ENCODE measurements at places on chromosomes 4 and X.

- DNase-seq = no peak
Measured at GRCh38 chr4:168139336-168139735, 47.0 kb downstream of the ANXA10 start.

DNA sequence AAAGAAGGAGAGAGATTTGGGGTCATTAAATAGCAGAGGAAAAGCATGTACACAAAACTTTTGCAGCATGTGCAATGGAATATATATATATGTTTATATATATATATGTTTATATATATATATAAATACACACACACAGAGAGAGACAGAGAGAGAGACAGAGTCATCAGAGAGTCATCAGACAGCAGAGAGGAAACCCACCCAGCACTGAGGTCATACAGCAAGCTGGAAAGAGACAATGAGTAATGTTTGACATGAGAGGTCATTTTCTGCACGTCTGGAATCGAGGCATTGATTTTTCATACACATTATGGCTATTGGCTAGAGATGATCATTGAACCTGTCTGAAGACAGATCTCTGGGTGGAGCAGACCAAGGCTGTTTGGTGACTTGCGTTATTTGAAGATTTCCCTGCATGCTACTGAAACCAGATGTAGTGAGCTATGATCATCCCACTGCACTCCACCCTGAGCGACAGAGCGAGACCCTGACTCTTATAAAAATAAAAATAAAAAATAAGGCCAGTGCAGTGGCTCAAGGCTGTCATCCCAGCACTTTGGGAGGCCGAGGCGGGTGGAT lies 48.8 kb upstream of the SHOX start:
- DNase-seq = no peak

DNA sequence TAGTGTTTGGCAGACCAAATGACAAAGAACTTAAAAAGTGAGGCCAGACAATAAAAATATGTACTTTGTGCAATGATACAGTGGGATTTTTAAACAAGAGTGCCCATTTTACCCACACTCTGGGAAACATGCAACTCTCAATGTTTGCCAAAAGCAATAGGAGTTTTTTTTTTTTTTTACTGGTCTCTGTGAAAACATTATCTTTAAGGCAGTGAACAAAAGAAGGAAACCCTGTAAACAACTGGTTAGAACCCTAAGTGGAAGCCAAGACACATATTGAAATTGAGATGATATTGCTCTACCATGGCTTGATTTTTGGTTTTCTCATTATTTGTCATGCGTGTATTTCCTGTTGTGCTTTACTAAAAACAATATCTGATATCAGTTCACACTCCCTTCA lies 67.2 kb upstream of the PPP3CA start:
- DNase-seq = no peak

- no peak for DNase-seq
Measured at GRCh38 chr4:171674781-171675180, 138.4 kb upstream of the GALNTL6 start.

DNA sequence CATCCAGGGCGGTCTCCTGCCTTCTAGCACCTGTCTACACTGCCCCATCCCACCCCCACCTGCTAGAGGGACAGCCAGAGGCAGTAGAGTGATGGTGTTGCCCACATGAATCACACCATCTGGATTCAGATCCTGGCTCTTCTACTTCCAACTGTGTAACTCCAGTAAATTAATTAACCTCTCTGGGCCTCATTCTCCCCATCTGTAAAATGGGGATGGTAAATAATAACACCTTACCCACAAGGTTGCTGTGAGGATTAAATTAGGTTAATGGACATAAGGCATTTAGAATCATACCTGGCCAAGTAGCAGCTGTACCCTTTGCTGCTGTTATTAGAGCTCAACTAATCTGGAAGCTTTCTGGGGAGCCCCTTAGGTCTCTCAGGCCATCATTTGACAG lies 149.6 kb upstream of the BCOR start:
- DNase-seq = no peak

- DNase-seq = peak; percentile 0
Measured at GRCh38 chr4:139530833-139531427, 25.1 kb downstream of the SETD7 start.

DNA sequence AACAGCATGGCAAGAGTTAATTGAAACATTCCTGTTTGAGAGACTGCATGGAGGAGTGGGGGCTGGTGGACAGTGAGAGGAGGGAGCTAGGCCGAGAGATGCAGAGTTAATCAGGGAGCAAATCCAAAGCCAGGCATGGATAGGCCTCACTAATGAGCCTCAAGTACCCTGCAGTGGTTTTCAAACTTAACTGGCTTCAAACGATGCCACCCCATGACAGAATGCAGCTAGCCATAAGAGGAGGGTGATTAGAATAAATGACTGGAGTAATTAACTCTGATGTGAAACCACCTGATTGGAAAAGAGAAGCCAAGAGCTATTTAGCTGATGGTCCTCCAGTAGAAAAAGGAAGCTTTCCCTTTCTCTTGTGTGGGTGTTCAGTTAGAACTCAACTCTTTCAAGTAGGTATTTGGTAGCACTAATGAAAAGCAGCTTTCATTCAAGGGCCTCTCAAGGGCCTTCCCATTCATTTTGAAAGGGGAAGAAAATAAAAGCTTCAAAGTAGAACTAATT lies 215.4 kb upstream of the MAB21L2 start:
- peak; percentile 87 for DNase-seq

GRCh38 chrX:22800806-22801205 lies 199.0 kb upstream of the DDX53 start:
- no peak for DNase-seq

DNA sequence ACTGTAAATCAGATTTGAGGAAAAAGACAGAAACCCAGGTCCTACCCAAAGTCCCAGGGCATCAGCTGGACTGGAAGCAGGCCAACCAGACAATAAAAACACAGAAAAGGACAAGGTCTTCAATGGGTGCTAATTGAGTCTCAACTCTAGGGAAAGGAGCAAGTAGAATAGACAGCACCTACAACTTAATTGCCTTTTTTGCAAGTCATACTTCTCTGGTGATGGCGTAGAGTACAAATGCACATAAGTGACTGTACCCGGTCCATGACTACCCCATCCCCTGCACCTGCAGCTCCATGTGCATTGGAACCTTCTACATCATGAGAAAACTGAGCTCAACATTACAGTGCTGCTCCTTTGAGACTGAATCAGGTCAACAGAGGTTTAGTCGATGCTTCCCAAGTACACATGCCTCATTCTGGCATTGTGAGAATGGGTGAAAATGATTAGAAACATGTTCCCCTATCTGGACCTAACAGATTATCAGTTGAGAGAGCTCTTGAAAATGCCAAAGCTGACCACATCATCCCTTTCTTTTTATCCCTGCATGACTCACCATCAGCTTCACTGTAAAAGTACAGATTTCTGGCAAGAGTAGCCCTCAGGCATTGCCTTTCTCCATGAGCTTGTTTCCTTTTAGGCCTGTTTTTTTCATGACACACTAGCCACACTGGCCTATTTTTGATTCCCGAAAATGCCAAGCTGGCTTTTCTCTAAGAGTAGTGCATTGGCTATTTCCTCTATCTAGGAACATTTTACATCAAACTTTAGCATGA lies 298.3 kb downstream of the HS3ST1 start:
- no peak for DNase-seq

DNA sequence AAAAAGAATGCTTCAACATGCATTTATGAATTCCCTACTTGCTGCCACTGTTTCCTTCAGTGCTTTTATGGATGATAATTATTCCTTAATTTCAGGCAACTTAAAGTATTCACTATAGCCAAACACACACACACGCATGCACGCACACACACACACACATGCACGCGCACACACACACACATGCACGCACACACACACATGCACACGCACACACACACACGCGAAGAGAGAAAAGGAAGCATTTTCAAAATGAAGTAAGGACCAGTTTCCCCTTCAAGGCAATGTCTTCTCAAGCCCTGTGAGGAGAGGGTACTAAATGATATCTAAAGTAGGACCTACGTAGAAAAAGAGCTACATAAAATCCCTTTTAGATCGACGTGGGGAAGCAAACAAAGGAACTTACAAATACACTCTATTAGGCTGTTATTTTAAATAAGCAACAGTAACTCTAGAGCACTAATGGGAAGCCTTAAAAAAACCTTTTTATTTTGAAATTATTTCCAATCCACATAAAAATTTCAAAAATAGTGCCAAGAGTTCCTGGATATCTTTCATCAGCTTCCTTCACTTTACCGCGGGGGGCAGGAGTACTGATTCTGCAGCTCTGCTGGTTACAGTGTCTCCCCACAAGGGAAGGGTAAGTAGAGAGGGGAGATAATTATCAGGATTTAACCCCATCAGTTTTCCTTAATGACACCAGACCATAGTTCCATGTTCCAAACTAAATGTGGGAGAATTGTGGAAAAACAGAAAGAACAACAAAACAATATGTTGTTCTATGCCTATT lies 13.7 kb downstream of the IRF2 start:
- no peak for DNase-seq

- DNase-seq = no peak
Measured at GRCh38 chr4:114509340-114509739, 89.3 kb upstream of the UGT8 start.

- DNase-seq = no peak
Measured at GRCh38 chr4:133379681-133380438, 230.8 kb downstream of the PCDH10 start.

GRCh38 chr4:185235843-185236503 lies 26.6 kb downstream of the SNX25 start:
- no peak for DNase-seq

DNA sequence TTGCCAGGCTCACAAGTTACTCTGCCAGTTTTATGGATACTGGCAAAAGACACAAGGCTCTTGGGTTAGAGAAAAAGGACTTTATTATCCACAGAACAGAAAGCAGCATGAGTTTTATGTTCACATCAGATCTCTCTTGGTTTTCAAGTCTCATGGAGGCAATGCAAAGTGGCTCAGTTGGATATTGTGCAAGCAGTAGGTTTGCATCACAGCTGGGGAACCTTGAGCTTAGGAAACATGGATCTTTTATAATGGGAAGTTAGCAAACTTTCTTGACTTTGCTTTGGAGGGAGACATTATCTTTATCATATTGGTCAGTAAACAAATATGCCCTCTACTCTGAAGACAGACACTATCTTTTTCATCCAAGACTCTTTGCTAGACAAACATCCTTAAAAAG lies 109.2 kb upstream of the GRPR start:
- DNase-seq = no peak

DNA sequence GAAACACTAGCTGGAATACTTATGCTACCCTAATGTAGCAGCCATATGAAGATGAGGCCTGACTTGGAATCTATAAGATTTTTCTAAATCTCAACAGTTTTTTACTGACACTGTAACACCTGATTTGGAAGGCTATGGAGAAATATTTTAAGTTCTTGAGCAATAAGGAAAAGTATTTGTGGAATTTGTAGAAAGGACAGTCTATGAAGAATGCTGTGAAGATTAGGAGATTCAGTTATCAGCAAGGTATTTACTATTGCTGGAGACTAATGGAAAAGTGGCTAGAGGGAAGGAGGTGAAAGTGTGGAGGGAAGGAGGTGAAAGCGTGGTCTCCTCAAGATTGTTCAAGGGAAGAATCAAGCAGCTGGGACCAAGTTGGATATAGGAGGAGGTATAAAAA lies 190.0 kb upstream of the EMCN start:
- no peak for DNase-seq

DNA sequence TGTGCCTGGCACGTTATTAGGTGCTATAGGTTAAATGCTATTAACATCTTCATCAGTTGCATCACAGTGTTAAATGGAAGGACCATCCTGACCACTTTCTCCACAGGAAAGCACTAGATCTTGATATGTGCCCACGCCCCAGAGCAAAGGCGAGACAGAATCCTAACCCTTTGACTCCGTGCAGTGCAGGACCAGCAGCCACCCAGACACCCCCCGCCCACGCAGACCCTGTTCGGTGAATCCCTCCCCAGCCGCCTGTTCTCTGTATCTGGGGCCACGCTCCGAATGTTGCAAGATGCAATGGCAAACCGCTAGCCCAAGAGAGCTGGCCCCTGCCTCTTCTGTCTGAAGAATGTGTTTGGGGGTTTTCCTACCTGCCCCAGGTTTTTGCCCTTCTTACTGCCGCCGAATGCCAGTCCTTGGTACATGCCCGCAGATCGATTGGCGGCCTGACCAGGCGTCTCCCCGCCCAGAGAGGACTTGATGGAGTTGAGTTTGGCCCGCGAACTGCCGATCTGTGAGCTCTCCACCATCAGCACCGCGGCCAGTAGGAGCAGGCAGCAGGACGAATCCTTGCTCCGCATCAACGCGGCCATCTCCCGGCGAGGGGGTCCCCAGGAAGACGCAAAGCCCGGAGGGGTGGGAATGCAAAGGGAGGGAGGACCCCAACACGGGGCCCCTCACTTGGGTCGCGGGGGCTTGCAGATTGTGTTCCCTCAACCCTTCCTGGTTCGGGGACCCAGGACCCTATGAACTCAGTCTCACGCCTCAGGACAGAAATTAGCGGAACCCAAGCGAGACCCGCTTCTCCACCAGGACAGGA lies 906 bp downstream of the DKK2 start:
- peak; percentile 8 for DNase-seq

DNA sequence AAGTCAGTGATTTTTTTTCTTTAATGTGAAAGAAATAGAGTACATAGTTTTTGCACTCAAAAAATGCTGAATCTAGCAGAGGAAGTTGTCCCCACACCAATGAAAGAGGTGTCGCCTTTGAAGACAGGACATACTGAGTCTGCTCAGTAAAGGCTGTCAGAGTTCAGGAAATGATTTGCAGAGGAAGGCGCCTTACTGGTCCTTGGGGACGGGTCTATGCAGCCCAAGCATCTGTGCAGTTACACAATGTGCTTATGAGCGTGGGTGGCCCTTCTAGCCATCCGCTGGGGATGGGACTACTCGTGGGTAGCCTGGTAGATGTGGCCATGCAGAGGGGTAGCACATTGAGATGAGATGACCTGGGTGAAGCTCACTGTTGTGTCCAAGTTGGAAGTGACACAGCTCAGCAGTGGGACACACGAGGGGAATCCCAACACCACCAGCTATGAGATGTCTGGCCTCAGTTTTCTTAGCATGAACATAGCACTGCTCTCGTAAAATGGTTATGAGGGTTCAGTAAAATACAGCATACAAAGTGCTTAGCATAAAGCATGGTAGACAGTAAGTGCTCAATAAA lies 116.5 kb upstream of the RBPJ start:
- DNase-seq = no peak

- DNase-seq = peak; percentile 15
Measured at GRCh38 chr4:52376132-52376704, 282.9 kb downstream of the USP46 start.

- DNase-seq = no peak
Measured at GRCh38 chr4:76301068-76301774, 5.3 kb upstream of the STBD1 start.

- DNase-seq = no peak
Measured at GRCh38 chrX:143231492-143231891, 205.8 kb downstream of the SPANXN4 start.

DNA sequence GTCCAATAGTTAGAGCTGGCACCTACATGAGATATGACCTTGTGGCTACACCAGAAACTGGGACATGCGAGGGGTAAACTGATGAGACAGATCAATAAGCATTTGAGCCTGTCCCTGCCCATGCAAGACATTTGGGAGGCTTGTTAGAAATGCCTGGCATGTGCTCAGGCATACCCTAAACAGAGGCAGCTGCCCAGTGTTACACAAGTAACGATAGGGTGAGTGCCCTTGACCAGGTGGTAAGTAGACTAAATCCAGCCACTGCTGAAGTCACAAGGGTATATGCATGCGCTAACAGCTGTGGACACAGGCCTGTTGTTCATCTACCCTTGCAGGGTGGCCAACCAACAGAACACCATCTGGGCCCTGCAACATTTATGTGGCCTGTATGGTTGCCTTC lies 56.1 kb upstream of the CCDC149 start:
- DNase-seq = no peak

Data from NCI-H1105 (cell line).